ENCODE measurements at places on chromosomes 16 and 17. TPM values are rescaled to one million over a fixed set of nuclear protein-coding genes. Genes with fewer than 3 reads are reported as not detected.

Gene C17orf67
- total RNA-seq, result 0.99 TPM

Gene NPIPA2
- not detected for total RNA-seq

Gene CTF1
- total RNA-seq, result 2.5 TPM

Gene ATP1B2
- total RNA-seq, result not detected

Gene HNF1B
- total RNA-seq, result not detected

Gene MYLK3
- total RNA-seq, result not detected

Gene EXOC3L1
- 0.98 TPM for total RNA-seq

Gene SLC16A3
- 44.6 TPM for total RNA-seq

Gene GDPD1
- total RNA-seq, result 0.49 TPM

Gene PLEKHM1
- total RNA-seq, result 27.6 TPM

Gene MFAP4
- 20.2 TPM for total RNA-seq

Gene ABCC11
- total RNA-seq, result 0.09 TPM

Gene CNTNAP1
- 41.5 TPM for total RNA-seq

Gene ADGRG3
- total RNA-seq, result not detected

Gene TEKT5
- not detected for total RNA-seq

Gene RILP
- total RNA-seq, result 9.7 TPM

Gene BBS2
- total RNA-seq, result 58.9 TPM

Gene SLFN11
- total RNA-seq, result 99.2 TPM

Gene SEZ6
- not detected for total RNA-seq

Gene KRT25
- total RNA-seq, result not detected

Gene METTL26
- 85.0 TPM for total RNA-seq

Gene ABCA10
- 7.5 TPM for total RNA-seq

Gene TMEM235
- total RNA-seq, result not detected

Gene HBM
- total RNA-seq, result not detected

Gene ZP2
- not detected for total RNA-seq

Gene ZG16B
- 1.4 TPM for total RNA-seq

Gene KCNH4
- total RNA-seq, result not detected

Gene UMOD
- not detected for total RNA-seq

Gene TMEM204
- total RNA-seq, result 5.0 TPM

Gene FBXO39
- total RNA-seq, result 0.57 TPM

Gene CCL7
- total RNA-seq, result not detected

Gene OR1F1
- not detected for total RNA-seq

Gene SAMD14
- total RNA-seq, result 1.6 TPM

Gene PIK3R6
- total RNA-seq, result 0.16 TPM

Gene HOXB13
- not detected for total RNA-seq

Gene PSMC3IP
- total RNA-seq, result 0.49 TPM

Gene VAT1L
- 4.6 TPM for total RNA-seq

Gene PLEKHH3
- total RNA-seq, result 15.5 TPM

Gene APOH
- total RNA-seq, result not detected

Gene THUMPD1
- total RNA-seq, result 58.2 TPM

Gene NRN1L
- not detected for total RNA-seq

Gene AGRP
- total RNA-seq, result not detected
